ENCODE measurements at places on chromosomes 16 and 17. TPM values are rescaled to one million over a fixed set of nuclear protein-coding genes. Genes with fewer than 3 reads are reported as not detected.
A peak's percentile ranks its signal among the peaks of the same experiment; 100 is the strongest.

DNA sequence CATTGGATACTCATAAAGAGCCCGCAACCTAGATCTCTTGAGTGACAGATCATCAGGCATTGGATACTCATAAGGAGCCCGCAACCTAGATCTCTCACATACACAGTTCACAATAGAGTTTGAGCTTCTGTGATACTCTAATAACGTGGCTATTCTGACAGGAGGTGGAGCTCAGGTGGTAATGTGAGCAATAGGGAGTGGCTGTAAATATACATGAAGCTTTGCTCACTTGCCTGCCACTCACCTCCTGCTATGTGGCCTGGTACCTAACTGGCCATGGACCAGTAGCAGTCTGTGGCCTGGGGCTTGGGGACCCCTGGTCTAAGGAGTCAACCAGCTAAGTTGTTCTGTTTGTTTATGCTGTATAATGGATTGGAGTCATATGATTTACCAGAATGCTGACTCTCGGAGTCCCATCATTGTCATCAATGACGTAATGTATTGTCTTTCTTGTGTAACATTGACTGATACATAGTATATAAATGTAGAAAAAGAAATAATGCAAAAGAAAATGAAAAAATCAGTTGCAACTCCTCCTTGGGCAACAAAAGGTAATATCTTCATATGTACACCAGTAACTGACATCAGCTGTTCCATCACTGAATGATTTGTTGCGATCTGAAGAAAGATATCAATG, 17.5 kb downstream of the ABCA9 start:
- DNase-seq, result no peak

DNA sequence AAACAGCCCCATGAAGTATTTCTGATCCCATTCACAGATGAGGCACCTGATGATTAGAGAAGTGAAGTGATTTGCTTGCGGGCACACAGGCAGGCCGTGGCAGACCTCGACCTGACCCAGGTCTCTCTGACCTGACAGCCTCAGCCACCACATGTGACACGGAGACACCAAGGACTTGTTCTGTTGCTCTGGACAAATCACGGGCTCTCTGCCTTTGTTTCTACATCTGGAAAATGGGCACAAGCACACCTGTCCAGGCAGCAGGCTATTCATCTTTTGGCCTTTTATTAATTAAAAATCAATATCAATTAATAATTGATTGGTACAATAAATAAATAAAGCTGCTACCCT, 3.4 kb downstream of the MAP3K14 start:
- peak; percentile 51 for DNase-seq

DNA sequence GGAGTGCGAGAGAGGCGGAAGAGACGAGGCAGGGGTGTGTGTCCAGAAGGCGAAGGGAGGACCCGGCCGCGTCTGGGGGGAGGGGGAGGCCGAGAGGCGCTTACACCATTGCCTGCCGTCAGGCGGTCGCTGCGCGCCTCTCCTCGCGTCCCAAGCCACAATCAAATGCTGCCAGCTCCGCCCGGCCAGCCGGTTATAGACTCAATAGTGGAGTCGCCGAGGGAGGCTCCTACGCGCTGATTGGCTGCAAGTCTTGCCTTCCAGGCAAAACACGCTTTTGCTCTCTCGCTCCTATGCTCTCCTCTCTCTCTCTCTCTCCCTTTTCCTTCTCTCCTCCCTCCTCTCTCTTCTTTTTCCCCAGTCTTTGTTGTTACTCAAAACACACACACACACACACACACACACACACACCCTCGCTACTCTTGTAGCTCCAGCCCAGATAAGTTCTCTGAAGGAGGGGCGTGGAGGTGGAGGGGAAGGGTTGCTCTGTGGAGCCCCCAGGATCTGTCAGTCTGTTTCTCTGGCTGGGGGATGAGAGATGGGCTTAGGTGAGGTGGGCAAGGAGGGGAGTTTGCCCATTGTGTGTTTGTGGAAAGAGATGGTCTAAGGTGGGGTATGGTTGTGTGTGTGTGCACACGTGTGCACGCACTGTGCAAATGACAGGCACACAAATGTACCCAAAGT, at the start of gene DLX3:
Gene DLX3 (minus strand): TSS at position 170 of the 684 bp plus-strand sequence. CDS start 226 bp downstream, outside the sequence.
- peak; percentile 36 for DNase-seq

The INCA1 gene
- total RNA-seq, result not detected

- DNase-seq, result no peak
Measured at GRCh38 chr16:24775455-24775854, 46.0 kb downstream of the TNRC6A start.

The MMP2 gene
- total RNA-seq, result not detected

DNA sequence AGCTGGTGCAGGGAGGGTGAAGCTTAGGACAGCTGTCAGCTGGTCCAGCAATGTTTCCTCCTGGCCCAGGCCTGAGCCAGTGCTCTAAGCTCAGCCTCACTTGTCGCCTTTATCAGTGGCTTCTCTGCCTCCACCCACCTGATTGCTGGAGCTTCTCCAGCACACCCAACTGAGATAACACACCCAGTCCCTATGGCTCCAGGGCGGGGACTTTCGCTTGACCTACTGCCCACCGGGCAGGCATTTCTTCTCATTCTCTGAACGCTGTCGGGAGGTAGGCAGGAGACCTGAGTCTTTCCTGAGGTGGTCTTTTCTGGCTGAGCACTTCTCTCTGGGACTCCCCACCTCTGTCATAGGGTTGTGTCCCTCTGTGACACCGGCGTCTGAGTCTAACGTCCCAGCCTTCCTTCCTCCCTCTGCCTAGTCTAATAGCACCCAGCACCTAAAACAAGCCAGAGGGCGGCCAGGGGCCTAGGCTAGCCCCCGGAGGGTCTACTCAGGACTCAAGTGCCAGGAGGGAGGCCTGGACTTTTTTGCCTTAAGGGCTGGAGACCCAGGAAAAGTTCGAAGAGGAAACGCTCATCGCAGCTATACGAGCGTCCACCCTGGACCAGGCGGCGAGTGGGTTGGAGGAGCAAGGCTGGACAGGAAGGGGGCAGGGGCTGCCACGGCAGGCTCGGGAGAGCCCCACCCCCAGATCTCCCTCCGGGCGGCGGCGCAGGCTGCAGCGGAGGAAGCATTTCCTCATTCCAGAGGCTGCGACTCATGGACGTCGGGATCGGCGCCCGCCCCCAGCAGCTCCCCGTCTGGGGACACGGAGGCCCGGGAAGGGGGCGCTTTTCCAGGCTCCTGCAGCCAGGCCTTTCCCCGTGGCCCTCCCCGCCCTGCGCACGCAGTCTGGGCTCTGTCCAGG, 756 bp downstream of the TAX1BP3 start:
- peak; percentile 29 for DNase-seq

DNA sequence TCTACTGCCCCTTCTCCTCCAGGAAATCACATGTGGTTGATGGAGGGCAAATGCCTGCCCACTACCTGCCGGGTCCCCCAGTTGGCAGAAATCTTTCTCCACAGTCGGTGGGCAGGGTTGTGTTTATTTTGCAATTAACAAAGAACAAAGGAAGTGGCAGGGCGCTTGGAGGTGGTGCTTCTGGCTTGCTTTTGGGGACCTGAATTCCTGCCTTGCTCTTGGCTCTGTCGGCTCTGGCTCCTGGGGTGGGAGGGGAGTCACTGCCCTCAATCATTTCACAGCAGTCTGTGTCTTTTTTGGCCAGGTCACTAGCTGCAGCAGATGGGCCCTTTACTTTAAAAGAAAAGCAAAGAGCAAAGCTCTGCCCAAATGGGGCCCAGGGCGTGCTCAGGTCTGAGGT, 69.2 kb downstream of the C16orf78 start:
- no peak for DNase-seq

DNA sequence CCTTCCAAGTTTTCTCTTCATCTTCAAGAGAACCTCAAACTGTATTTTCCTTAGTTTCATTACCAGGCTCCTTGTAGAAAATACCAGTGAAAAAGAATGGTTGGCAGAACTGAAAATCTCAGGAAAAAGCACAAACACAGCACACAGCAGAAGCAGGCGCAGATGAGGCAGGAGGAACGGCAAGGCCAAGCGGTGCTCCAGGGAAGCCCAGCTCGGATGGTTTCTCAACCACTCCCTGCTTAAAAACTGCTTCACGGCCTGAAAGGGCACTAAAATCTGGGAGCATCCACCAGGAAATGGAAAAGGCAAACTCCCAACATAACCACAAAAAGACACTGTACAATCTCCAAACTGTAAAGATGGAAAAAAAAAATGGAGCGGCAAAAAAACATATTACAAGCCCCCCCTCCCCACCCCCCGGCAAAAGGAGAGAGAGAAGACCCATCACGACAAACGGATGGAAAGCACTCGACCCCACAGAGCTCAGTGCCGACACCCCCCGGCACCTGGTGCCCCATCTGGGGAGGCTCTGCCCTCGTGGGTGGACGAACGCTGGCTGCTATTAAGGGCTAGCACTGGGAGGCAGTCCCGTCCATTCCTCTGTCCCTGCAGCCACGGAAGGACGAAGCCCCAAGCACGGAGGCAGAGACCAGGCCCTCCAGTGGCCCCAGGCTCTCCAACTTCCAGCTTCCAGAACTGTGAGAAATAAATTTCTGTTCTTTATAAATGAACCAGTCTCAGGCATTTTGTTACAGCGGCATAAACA, 127.5 kb downstream of the ZNF778 start:
- DNase-seq, result no peak

The GPS2 gene
- total RNA-seq, result 50.7 TPM

The PMP22 gene
- not detected for total RNA-seq

The CHST6 gene
- 0.07 TPM for total RNA-seq

DNA sequence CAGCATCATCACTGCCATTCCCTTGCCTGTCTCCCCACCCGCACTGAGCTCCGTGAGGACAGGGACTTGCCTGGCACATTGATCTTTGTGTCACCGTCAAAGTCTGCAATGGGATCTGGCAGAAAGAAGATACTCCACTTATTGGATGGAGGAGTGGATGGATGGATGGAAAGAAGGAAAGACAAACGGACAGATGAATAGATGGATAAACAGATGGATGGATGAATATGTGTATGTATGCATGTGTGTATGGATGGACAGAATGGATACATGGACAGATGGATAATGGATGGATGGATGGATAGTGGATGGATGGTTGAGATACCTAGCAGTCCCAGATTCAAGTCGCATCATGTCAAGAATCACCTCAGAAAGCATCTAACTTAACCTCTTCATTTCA, 99.9 kb downstream of the SDK2 start:
- no peak for DNase-seq

The NOTUM gene
- total RNA-seq, result 0.76 TPM

DNA sequence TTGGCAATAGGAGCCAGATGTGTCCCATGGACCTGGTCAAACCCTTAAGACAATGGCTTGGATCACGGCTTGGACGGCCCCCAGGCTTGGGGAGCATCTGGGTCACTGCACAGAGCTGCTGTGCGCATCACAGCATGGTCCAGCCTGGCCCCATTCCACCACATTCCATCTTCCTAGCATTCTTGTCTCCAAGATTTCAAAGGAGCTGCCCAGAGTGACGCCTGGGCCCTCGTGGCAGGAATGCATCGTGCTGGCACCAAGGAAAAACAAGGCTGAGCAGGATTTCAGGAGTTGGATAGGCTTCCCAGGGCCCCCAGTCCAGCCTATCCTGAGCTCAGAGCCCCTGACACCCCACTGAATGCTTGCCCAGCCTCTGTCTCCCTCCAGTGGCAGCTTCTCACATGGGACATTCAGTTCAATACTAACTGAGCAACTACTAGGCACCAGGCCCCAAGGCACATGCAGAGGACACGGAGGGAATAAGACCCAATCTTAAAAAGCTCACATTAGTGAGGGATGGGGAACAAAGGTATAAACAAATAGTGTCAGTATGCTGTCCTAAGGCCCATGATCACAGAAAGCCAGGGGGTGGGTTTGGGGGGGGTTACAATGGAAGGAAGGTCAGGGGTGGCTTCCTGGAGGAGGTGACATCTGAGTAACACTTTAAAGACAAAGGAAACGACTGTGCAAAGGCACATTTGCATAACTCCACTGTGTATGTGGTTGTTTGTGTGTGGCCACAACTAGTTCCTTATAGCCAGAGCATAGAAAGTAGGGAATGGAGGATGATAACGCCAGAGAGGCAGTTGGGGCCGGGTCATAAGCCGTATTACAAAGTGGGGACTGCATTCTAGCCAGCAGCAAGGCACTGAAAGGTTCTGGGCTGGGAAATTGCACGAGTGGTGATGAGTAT, 34.1 kb downstream of the TK2 start:
- DNase-seq, result peak; percentile 46

DNA sequence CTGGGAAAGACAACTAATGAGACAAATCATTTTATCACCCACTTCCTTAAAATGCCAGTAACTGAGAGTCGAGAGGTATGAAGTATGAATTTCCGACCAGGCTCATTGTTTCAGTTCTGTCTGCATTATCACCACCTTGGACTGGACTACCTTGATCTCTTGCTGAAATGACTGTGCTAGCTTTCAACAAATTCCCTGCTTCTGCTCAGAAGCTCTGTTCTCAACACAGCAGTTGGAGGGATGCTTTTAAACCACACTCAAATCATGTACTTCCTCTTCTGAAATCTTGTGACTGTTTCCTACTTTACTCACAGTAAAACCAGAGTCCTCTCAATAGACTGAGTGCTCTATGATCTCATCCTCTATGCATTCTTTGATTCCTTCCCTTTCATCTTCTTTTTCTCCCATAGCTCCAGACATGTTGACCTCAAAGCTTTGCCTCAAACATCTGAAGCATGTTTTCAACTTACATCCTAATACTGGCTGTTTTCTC, 195.8 kb downstream of the KCNJ2 start:
- no peak for DNase-seq

The CA5A gene
- not detected for total RNA-seq

DNA sequence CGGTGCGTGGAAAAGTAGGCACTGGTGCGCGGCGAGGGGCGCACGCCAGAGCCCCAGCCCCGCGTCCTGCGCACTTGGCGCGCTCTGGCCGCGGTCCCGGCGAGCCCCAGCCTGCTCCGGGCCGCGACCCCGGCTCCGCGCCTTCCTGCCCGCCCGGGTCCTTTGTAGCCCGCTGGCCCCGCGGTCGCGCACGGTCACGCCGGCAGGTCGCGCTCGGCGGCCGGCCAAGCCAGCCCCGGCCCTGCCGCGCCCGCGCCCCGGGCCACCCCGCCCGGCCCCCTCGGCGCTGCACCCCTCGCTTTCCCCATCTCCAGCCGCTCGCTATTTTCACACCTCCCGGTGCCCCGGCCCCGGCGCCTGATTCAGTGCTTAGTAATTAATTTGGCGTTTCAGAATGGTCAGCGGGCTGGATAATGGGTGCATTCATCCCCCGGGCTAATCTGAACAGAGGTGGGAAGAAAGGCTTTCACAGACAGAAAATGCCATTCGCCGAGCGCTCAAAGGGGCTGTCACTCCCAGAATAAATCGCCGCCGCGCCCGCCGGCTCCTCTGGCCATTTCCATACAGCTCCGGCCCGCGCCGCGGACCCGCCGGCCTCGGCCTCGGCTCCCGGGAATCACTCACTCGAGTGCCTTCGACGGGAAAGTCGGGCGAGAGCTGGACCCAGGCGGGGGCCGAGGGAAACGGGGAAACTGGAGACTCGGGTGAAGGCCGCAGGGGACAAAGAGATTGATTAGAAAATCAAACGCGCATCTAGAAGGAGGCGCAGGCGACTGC, 17.8 kb upstream of the NTN1 start:
- no peak for DNase-seq

GRCh38 chr16:57092786-57093411, 516 bp downstream of the CPNE2 start:
- DNase-seq, result peak; percentile 63

GRCh38 chr17:31074772-31075555, 19.8 kb upstream of the NF1 start:
- DNase-seq, result no peak

GRCh38 chr17:6532441-6532885, 23.9 kb downstream of the PITPNM3 start:
- DNase-seq, result no peak

- no peak for DNase-seq
Measured at GRCh38 chr16:11681976-11682654, 13.9 kb downstream of the SNN start.
